Neural crest cell (in vitro differentiated cells): ENCODE measurements at places on chromosomes 7 and 10. TPM values are rescaled to one million over a fixed set of nuclear protein-coding genes. Genes with fewer than 3 reads are reported as not detected.

GRCh38 chr10:60916025-60916424 lies 28.0 kb downstream of the RHOBTB1 start:
- H3K4me3 ChIP-seq, result no peak overlapping the region
- peaks cover 24% of the 10 kb centered on the region for H3K36me3 ChIP-seq
- H3K4me1 ChIP-seq, result peaks cover 11% of the 10 kb centered on the region
- H3K27me3 ChIP-seq, result no peaks in the 10 kb centered on the region
- DNase-seq, result no peak

INPP5A gene
- total RNA-seq, result 34.8 and 35.4 TPM in 2 replicates

GJC3 gene
- 0.28 and 0.45 TPM in 2 replicates for total RNA-seq

DNA sequence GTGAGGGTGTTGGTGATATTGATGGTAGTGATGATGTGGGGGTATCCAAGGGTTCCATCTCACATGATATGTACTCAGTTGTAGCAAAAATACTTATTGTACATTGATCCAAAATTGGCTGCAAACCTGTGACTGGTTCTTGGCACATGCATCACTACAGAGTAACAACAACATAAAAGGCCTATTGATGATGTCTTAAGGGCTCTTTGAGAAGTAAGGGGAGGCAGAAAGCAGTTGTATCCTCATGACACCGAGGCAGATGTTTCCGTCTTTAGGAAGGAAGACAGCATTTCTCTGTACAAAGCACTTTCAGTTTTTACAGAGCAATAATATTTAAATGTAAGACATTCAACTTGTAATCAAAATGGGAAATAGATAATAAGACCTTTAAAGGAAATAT lies 34.5 kb downstream of the NRG3 start:
- no peak overlapping the region for H3K4me3 ChIP-seq
- no peaks in the 10 kb centered on the region for H3K27me3 ChIP-seq
- no peaks in the 10 kb centered on the region for H3K36me3 ChIP-seq
- H3K4me1 ChIP-seq, result no peaks in the 10 kb centered on the region

DNA sequence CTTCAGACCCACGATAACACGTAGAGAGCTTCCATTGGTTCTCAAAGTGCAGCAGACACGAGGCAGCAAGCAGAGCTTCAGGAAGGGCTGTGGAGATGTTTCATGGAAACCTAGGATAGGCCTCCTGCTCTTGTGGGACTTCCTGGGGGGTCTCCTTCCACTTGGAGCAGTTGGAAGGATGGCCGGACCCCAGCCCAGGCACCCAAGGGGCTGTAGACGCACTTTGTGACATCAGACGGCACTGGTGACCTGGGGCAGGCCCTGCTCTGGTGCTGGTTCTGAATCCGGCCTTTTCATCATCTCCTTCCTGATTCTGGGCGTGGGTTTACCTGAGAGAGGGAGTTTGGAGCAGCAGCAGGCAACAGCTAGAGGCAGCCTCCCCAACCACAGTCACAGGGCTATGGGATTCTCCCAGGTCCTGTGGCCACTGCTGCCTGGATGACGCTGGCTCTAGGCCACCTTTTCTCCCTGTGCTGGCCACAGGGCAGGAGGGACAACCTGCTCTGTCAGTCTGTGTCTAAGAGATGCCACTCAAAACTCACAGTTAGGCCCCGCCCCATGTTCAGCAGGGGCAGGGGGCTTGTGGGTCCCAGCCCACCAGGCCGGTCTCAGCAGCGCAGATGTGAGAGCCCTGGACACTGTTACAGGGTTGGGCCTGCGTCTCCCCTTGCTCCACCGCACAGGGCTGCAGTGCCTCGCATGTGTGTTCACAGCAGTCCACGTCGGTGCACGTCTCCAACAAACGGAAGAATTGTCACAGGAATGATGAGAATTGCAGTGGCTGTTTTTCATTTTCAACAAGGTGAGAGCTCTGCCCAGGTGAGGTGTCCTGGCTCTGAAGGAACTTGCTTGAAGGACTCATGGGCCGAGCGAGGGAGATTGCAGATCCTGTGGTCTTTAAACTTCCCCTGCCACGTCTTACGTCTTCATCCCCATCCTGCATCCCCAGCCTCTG lies 569.3 kb downstream of the TCERG1L start:
- H3K36me3 ChIP-seq, result no peaks in the 10 kb centered on the region
- no peak overlapping the region for H3K27ac ChIP-seq
- H3K4me1 ChIP-seq, result peaks cover 4% of the 10 kb centered on the region
- H3K27me3 ChIP-seq, result peaks cover 16% of the 10 kb centered on the region
- DNase-seq, result no peak

HYAL4 gene
- not detected in 2 replicates for total RNA-seq

DNA sequence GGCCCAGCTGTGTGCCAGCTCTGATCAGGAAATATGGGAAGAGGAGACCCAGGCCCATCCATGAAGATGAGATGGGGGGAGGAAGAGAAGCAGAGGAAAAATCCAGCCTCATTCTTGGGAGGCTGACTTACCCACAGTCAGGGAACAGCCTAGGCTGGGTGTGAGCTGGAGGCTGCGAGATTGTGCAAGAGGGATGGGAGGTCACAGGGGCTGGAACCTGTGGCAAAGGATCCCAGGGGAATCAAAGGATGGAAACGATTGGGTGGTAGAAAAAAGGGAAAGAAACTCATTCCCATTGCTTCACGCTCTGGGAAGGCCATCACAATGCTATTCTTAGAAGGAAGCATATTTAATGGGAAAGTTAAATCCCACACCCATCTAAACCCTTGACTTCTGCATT lies 26.7 kb upstream of the CRHR2 start:
- no peaks in the 10 kb centered on the region for H3K27me3 ChIP-seq
- peaks cover 3% of the 10 kb centered on the region for H3K4me1 ChIP-seq
- H3K36me3 ChIP-seq, result no peaks in the 10 kb centered on the region
- H3K4me3 ChIP-seq, result no peak overlapping the region

- DNase-seq, result no peak
- H3K36me3 ChIP-seq, result no peaks in the 10 kb centered on the region
- no peak overlapping the region for H3K27ac ChIP-seq
Measured at GRCh38 chr7:13984831-13985685, 4.4 kb downstream of the ETV1 start.

KMT2E gene
- 75.5 and 79.6 TPM in 2 replicates for total RNA-seq

- no peaks in the 10 kb centered on the region for H3K36me3 ChIP-seq
- H3K4me3 ChIP-seq, result no peak overlapping the region
- no peak overlapping the region for H3K27ac ChIP-seq
- DNase-seq, result no peak
- H3K27me3 ChIP-seq, result no peaks in the 10 kb centered on the region
- peaks cover 14% of the 10 kb centered on the region for H3K4me1 ChIP-seq
Measured at GRCh38 chr7:7129381-7129780, 53.0 kb upstream of the C1GALT1 start.

DNA sequence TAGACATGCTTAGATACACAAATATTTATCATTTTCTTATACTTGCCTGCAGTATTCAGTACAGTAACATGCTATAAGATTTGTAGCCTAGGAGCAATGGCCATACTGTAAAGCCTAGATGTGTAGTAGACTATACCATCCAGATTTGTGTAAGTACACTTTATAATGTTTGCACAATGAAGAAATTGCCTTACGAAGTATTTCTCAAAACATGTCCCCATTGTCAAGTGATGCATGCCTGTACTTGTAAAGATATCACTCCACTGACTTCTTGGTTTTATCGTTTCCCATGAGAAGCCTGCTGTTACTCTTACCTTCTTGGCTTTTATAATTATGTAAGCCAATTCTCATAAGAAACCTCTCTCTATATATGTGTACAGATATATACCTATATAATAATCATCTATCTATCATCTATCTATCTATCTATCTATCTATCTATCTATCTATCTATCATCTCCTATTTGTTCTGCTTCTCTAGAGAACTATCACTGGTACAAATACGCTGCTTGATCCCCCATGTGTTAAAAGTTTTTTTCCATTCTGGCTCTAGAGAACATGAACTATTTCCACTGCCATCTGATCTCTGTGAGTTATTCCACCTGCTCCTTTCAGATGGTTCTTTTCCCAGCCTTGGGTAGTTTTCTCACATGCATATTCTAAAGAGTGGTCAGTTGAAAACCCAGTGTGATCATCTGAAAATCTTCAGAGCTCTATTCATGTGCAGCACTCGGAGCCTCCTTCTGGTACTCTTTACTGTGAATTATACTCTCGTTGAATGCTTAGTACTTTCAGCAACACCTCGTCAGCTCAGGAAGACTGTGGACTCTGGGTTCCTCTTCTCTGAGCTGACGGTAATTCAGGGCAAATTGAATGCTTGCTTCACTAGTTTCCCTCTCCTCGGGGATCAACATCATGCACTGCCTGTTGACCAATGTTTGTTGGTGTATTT lies 14.5 kb upstream of the VCL start:
- no peak overlapping the region for H3K4me3 ChIP-seq
- H3K27ac ChIP-seq, result no peak overlapping the region
- peaks cover 12% of the 10 kb centered on the region for H3K4me1 ChIP-seq
- DNase-seq, result no peak
- no peaks in the 10 kb centered on the region for H3K36me3 ChIP-seq
- H3K27me3 ChIP-seq, result no peaks in the 10 kb centered on the region
